ENCODE measurements at places on chromosomes 6 and 20.
A peak's percentile ranks its signal among the peaks of the same experiment; 100 is the strongest.

DNA sequence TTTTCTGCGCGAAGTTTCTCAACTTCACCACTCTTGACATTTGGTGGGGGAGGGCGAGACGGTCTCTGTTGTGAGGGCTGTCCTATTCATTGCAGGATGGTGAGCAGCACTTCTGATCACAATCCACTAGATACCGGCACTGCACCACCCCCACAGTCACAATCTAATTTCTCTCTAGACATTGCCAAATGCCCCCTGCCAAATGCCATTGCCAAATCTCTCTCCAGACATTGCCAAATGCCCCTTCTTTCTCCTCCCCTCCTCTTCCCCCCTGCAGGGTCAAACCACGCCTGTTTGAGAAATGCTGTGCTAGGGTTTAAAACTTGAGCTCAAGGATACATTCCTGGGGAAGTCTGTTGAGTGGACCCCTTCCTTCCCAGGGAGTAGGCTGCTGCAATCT, 603.5 kb upstream of the CDH4 start:
- no peak for DNase-seq

DNA sequence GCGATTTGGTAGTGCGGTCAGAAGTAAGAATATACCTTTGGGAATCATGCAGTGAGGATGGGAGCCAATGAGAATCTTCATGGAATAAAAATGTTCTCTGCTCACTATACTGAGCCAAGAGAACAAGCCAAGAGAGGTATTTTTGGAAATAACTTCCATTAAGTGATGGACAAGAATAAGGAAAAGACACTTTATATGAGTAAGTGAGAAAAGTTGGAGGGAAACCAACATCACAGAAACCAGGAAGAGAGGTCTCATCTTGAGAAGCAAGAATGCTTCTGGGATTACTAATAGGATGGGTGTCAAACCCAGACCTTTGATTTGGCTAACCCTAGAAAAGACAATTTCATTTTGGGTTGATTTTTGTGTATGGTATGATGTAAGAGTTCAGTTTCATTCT, 181.2 kb upstream of the JAG1 start:
- DNase-seq: no peak

DNA sequence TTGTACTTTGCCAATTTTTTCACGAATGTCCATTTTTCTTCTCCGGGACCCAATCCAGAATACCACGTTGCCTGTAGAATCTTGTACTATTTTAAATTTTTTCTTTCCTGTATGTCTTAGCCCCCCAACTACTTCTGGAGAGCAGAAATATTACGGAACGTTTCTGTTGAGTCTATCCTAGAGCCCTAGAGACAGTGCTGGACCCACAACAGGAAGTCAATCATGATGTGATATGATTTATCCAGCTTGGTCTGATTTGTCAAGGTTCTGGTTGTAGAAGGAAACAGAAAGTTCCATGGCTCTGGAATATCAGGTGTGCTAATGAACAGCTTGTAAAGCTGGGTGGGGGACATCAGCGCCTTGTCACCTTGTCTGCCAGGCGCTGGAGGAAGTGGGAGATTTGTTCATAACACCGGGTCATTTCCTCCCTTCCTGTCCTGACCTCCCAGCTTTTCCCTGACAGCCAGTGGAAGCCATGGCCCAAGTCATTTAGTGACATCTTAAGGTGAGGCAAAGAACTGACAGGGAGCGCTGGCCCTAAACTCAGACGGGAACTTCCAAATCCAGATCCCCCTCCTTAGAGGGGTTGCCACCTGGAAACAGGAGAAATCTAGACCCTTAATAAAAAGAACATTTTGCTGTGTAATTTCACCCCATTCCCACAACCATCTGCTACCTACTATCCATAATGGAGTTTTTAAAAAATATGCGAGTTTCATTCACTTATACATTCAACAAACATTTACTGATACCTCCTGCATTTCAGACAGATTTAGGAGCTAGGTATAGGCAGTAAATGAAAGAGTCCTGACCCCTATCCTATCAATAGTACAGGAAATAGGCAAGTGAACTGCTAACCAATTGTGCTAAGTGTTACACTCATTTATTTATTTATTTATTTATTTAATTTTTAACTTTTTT, 130.5 kb downstream of the ZFP64 start:
- no peak for DNase-seq

DNA sequence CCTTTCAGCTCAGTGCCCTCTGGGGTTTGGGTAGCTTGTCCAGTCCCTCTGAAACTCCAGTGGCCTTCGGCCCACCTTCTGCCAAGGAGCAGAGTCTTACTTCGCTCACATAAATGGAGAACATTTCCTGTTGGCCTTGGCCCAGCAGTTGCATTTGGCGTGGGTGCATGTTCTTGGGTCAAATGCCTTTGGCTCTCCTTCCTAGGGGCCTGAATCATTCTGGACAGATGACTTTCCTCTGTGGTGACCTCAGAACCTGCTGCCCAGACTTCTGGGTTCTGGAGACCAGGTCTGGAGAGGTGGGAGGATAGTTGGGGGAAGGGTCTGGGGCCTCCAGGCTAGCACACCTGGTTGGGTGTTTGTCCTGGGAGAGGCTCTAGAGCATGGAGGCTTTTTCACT, 29.3 kb downstream of the BCAS4 start:
- DNase-seq: no peak

DNA sequence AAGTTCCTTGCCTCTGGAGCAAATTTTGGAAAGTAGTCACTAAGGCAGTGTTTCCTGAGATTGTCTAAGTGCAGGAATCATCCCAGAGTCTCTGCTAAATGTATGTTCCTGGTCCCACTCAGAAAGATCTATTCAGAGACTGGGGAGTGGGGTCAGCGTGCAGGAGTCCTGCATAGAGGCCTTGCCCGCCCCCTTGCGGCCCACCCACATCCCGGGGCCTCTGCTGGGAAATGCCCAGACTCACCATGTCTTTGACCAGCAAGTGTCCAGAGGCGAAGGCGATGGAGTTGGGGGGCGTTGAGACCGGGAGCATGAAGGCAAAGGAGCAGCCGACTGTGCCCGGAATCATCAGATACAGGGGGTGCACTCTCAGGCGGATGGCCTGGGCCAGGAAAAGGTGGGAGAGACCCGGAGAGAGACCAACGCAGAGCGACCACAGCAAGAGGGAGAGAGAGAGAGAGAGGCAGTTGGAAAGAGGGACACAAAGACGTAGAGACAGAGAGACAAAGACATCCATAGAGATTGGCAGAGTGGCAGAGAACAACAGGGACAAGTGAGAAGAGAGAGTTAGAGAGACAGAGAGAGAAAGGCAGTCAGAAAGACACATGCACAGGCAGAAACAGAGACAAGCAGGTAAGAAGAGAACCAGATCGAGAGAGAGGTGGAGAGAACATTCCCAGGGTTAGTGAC, 12.9 kb upstream of the OCSTAMP start:
- DNase-seq: no peak

DNA sequence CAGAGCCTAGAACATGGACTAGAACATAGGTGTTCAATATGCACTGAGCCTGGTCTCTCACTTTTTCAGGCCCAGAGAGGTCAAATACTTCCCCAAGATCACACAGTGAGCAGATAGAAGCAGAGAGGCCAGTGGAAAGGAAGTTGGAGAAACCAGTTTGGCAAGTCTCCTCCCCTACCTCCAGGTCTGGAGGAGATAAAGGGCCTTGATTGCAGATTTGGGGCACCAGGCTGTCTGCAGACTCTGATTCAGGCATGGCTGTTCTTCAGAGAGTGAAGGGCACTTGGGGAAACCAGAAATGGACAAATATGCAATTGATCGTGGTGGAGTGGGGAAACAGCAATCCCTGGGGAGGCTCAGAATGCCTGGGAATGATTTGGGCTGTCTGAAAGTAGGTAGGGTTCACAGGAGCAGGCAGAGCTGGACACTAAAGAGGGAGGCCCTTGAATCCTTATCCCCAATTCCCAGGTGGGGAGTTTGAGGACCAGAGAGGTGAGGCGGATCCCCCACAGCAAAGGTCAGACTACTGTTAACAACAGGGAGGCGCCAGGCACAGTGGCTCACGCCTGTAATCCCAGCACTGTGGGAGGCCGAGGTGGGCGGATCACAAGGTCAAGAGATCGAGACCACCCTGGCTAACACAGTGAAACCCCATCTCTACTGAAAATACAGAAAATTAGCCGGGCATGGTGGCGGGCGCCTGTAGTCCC, 2.3 kb downstream of the PEDS1 start:
- DNase-seq: no peak

- peak; percentile 41 for DNase-seq
Observed at GRCh38 chr6:33344701-33345697, 27.5 kb upstream of the ZBTB22 start.

GRCh38 chr20:61726979-61727378, 338.7 kb downstream of the TAF4 start:
- DNase-seq: no peak

- no peak for DNase-seq
Observed at GRCh38 chr20:63357921-63358905, 2.9 kb downstream of the CHRNA4 start.

DNA sequence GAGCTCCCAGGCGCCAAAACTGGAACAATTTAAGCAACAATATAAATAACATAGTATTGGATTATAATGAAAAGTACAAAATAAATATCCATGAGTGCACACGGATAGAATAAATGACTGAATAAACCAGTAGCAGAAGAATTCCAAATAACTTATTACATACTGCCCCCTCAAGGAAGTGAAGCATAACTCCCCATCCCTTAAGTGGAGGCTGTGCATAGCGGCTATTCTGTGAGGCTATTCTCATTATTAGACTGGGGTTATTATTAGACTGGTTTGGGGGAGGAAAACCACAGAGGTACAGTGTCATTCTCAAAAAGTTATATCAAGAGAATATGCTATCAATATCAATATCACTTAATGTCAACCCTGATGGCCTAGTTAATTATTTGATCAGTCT, 94.4 kb upstream of the SIRPA start:
- no peak for DNase-seq

GRCh38 chr20:2387180-2387577, 6.5 kb downstream of the TGM6 start:
- no peak for DNase-seq

Data from NCI-H1436 treated with DMSO at 0.1 percent for 48 hours (cell line).